ENCODE measurements at places on chromosomes 4 and X. TPM values are rescaled to one million over a fixed set of nuclear protein-coding genes. Genes with fewer than 3 reads are reported as not detected.
A peak's percentile ranks its signal among the peaks of the same experiment; 100 is the strongest.

NIPAL1 gene
- 8.5 TPM for total RNA-seq

DNA sequence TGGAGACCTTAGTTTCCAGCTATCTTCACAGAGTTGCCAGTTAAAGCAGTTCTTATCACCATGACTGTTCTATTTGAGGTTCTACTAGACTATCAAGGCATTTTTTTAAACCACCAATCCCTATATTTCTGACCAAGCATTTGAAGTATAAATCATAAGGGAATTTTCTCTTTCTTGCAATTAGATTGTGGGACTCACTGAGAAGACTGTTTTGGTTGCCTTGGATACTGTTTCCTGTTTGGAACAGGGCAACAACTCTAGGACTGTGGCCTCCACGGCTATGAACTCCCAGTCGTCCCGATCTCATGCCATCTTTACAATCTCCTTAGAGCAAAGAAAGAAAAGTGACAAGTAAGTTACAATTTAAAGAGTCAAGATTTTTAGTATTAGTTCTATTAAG lies 11.8 kb downstream of the KIF4A start:
- DNase-seq, result peak; percentile 75
- H3K4me3 ChIP-seq, result no peak overlapping the region
- no peak overlapping the region for H3K27ac ChIP-seq
- no peaks in the 10 kb centered on the region for H3K4me1 ChIP-seq

DNA sequence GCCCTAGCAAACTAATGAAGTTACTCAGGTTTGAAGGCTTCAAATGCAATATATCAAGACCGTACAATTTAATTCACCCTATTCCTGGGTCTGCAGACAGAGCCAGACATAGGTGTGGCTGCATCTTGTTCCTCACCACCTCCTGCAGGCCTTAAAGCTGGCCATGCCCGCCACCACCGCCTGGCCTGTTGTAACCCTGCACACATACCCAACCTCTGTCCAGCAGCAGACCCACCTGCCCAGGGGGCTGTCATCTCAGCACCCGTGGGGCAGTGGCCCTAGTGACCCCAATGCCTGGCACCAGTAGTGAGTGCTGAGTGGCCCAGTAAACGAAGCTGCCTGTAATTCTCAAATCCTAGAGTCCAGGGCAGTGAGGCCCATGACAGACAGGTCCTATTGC lies 40.7 kb downstream of the ZBTB49 start:
- no peak overlapping the region for H3K27ac ChIP-seq
- H3K27me3 ChIP-seq, result no peaks in the 10 kb centered on the region
- no peak overlapping the region for H3K4me3 ChIP-seq
- H3K4me1 ChIP-seq, result no peaks in the 10 kb centered on the region
- no peaks in the 10 kb centered on the region for H3K36me3 ChIP-seq

DNA sequence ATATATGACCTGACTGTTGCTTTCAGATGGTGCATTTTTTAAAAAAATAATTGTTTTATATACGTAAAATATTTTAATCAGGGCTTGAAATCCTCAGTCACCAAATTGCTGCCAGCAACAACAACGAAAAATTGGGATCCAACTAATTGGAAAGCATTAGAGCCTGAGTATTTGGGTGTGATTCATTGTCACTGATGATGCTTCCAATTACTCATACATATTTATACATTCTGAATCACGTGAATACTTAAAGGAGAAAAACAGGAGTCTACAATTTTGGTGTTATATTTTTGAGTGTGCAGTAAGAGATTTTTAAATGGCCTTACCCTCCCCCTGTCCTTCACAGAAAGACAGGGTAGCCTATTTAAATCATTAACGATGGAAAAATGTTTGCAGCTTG lies 765.6 kb upstream of the TENM3 start:
- no peaks in the 10 kb centered on the region for H3K4me1 ChIP-seq
- H3K4me3 ChIP-seq, result no peak overlapping the region
- no peaks in the 10 kb centered on the region for H3K36me3 ChIP-seq
- no peak overlapping the region for H3K27ac ChIP-seq
- no peak for DNase-seq
- no peaks in the 10 kb centered on the region for H3K27me3 ChIP-seq

- H3K27me3 ChIP-seq, result no peaks in the 10 kb centered on the region
- H3K4me1 ChIP-seq, result no peaks in the 10 kb centered on the region
- peak; percentile 14 for DNase-seq
- H3K36me3 ChIP-seq, result no peaks in the 10 kb centered on the region
- H3K27ac ChIP-seq, result no peak overlapping the region
- no peak overlapping the region for H3K4me3 ChIP-seq
Observed at GRCh38 chrX:11960031-11960430, 178.2 kb upstream of the FRMPD4 start.
